Upper lobe of right lung (tissue), 1 donor: ENCODE measurements at places on chromosomes 11 and 22.

DNA sequence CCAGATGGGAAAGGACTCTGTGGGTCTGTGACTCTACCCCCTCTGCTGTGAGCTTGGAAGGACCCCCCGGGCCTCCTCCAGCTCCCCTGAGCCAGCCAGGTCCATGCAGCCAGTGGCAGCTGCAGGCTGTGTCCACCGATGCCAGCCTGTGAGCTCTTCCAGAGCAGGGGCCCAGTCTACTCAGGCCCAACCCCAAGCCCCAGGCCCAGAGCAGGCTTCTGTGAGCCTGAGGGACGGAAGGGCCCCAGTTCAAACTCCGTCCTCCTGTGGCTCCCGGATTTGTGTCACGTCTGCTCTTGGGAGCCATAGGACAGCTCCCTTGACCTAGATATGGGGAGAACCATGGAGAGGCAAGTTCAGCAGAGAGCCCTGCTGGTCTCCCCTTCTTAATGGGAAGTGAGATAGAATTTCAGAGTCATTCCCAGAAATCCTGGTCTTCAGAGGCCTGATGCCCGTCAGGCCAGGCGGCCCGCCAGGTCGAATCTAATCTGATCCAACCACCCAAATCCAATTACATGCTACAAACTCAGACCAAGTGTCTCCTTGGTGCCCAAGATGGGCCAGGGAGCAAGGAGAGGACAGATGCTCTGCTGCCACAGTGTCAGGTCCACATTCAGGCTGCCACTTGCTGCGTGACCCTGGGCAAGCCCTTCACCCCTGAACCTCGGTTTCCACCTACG, 75.1 kb downstream of the SCUBE1 start:
- DNase-seq: no peak

- no peak for DNase-seq
These were observed 35.0 kb upstream of the HIPK3 start for GRCh38 chr11:33222052-33222750.

DNA sequence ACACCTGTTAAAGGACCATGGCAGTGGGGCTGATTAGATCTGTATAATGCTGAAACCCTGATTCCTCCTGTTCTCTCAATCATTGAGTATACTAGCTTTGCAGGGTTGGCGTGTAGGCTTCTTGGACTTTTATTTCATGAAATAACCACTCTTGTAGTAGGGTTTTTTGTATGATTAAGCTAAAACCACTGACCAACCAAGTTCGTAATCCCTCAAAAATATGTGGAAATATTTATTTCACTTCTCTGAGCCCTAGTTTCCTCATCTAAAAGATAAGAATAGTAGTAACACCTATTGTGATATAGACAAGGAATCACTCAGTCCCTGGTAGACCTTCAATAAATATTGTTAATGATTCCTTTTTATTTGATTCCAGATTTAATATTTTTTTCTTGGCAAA, 4.2 kb downstream of the API5 start:
- no peak for DNase-seq

GRCh38 chr11:2908130-2908529, 21.1 kb downstream of the PHLDA2 start:
- no peak for DNase-seq

- no peak for DNase-seq
These were observed 44.3 kb upstream of the NNMT start for GRCh38 chr11:114251815-114252337.

DNA sequence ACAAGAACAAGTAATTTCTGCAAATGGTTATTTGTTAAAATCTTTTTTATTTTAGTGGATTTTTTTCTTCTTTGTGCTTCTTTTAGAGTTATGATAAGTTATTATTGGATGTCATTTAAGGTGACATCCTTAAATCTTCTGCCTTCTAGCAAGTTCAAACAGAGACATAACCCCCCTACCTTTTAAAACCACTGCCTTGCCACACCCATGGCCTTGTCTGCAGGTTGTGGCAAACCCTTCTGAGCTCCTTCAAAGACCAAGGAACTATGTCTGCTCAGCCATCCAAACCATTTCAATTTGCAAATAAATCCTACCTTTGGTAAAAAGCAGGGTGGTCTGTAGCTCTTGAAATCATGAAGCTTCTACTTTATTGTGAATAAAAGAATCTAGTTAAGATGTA, 241.6 kb downstream of the FAM76B start:
- no peak for DNase-seq

- no peak for DNase-seq
These were observed 5.1 kb downstream of the FZD4 start for GRCh38 chr11:86949995-86950660.

- DNase-seq: no peak
These were observed 162.5 kb downstream of the ETS1 start for GRCh38 chr11:128424851-128425285.

- DNase-seq: no peak
These were observed 63.7 kb upstream of the EED start for GRCh38 chr11:86180851-86181250.

GRCh38 chr11:57940044-57940756, 83.5 kb upstream of the OR9Q1 start:
- DNase-seq: no peak

GRCh38 chr22:46234969-46235368, 15.1 kb downstream of the CDPF1 start:
- no peak for DNase-seq

- no peak for DNase-seq
These were observed 15.6 kb upstream of the DENND5A start for GRCh38 chr11:9280655-9281301.

DNA sequence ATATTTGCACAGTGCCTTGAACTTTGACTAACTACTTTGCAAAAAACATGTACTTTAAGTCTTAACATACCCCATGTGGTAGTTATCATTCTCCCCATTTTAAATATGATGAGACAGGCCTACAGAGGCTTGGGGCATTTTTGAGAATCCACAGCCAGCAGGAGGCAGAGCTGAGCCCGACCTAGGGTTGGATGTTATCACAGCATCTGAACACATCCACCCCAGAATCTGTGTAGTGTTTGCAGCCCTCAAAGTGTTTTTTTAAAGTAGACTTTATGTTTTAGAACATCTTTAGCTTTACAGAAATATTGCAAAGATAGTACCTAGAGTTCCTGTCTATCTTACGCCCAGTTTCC, 17.6 kb downstream of the OTOG start:
- DNase-seq: no peak

GRCh38 chr11:128961645-128962044, 19.0 kb upstream of the TP53AIP1 start:
- DNase-seq: no peak

GRCh38 chr11:41431784-41432183, 27.7 kb downstream of the LRRC4C start:
- no peak for DNase-seq

DNA sequence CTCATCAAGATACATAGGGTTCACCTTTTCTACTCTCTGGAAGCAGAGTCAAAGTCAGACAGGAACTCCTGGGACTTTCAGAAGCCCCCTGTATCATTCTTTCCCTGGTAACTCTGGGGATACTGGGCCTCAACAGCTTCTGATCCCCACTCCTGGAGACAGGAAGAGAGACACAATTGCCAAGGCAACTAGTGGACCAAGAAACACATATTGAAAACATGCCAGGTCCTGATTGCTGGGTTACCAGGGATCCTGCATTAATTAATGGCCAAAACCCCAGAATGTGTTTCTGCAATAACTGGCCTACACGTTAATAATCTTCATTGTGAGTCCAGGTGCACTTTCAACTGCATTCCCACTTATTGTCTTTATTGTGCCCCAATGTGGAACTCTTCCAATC, 260.8 kb upstream of the POU2AF2 start:
- no peak for DNase-seq

GRCh38 chr22:17243524-17243923, 24.3 kb upstream of the ADA2 start:
- peak; percentile 72 for DNase-seq

- no peak for DNase-seq
These were observed 14.9 kb downstream of the EIF4ENIF1 start for GRCh38 chr22:31474743-31475142.

DNA sequence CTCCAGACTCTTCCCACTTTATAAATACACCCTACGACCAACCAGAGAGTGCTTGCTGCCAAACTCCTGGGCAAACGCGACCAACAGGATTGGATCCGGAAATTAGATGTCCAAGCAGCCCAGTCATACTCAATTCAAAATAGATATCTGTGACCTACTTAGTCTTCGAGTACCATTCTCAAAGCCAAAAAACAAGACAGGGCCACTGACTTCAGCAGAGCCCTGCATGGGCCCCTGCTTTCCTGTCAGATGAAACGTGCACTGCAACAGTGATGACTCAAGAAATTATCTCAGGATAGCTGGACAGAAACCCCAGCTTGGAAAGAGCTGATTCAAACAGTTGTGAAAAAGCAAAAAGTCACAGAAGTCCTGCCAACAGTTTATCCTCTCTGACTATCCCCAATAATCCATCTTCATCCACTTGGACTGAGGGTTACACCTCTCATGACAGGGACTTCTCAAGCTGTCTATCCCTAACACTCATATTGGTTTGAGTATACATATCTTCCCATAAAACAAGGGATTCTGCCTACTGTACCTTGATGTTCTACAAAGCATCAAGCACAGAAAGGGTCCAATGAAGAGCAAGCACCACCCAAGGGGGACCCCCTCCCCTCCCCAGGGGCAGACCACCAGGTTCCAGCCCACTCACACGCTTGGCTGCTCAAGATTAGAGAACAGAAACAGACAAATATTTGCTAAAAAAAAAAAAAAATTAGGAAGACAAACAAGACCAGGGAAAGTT, 17.4 kb downstream of the SMCO4 start:
- no peak for DNase-seq

- DNase-seq: no peak
These were observed 39.1 kb downstream of the MACROD1 start for GRCh38 chr11:64126796-64127195.

GRCh38 chr22:33073989-33074418, 15.8 kb upstream of the SYN3 start:
- DNase-seq: no peak

GRCh38 chr11:108128772-108129171, 7.4 kb downstream of the ACAT1 start:
- no peak for DNase-seq

GRCh38 chr11:44404301-44404700, 94.4 kb upstream of the ALX4 start:
- DNase-seq: no peak

DNA sequence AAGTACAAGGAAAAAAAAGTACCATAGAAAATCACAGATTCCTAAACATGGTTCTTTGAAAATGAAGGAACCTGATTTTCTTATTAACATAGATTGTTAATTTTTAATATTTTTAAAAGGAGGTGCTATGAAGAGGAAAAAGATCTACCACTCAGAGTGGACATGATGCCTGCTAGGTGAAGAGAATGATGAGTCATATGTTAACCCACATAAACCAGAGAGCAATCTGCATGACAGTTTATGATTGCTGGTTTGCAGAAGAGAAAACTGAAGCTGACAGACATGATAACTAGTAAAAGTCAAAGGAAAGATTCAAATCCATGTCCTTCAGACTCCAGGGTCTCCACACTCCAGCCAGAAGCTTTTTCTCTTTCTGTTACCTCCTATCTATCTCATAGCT, 1231.7 kb downstream of the LRRC4C start:
- DNase-seq: no peak

GRCh38 chr22:45102896-45103420, 60.8 kb upstream of the NUP50 start:
- DNase-seq: no peak

DNA sequence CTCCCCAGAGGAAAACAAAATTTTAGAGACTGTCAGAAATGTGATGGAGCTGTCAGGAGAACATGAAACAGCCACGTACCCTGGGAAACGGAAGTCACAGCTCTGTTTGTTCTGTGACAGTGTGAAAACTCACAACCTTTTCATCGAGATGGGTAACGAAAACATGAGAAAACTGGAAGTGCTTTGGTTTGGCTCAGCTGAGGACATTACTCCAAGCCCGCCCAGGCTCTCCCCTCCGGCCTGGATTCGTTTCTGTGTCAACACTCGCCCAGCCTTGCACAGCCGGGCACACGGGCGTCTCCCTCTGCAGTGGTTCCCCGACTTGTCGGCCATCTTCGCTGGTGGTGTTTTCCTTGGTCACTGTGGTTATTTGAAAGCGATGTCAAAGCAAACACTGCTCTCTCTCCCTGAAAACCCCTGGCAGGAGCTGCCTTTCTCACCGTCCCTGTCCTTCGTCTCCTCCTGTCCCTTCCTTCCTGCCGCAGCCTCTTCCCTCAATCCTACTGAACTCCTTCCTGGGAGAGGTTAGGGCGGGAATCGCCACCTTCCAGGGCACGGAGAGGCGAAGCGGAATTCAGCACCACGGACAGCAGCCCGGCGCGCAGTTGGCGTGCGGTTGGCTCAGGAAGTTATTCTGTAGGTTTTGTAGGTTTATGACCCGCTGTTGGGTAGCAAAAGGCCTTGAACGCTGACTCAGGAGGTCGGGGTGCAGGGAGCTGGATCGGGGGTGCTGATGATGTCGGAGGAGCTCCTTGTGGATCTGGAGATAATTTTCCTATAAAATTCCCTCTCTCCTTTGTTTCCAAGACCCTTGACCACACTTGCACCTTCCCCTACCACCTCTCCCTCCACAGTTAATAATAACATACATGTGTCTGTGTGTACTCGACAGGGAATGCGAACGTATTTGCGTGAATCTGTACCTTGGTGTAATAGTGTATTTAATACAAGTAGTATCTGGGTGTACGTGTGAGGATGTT, 13.1 kb upstream of the RPS19BP1 start:
- no peak for DNase-seq

GRCh38 chr11:27934830-27935145, 173.2 kb downstream of the KIF18A start:
- DNase-seq: no peak

DNA sequence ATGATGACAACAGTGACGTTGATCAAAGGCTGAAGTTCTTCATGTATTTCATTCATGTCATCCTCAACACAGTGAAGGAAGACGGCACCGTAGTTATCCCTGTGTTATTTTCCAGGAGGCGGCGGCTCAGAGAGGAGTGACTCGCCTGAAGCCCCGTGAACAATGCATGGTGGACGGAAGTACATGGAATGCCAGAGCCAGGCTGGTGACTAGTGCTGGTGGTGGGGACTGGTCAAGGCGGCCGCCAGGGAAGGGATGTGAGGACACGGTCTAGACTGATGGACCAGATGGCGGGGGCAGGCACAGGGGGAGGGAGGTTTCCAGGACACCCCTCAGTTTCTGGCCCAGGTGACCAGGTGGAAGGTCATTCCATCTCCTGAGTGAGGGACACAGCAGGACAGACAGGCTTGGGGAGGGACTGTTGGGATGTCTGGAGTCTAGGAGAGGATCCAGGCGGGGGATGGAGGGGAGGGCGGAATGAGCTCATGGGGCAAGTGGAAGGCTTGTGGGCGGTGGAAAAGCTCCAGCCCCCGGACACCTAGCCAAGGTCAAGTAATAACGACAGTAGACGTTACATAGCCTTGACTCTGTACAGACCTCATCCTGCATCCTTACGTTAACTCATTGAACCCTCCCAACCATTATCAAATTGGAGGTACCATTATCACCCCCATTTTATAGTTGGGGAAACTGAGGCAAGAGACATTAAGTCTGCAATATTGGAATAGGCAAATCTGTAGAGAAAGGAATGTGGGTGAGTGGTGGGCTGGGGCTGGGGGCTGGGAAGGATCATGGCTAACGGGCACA, 16.0 kb upstream of the PICK1 start:
- no peak for DNase-seq

GRCh38 chr11:121540627-121541026, 87.9 kb upstream of the SORL1-AS1 start:
- DNase-seq: no peak

GRCh38 chr22:44956840-44957767, 52.7 kb downstream of the PHF21B start:
- no peak for DNase-seq
